ENCODE measurements at places on chromosomes 4 and X.
A peak's percentile ranks its signal among the peaks of the same experiment; 100 is the strongest.

- DNase-seq, result no peak
Observed at GRCh38 chrX:124127496-124127895, 166.0 kb downstream of the STAG2 start.

GRCh38 chrX:120365320-120365719, 3.4 kb downstream of the ATP1B4 start:
- DNase-seq, result peak; percentile 55

- no peak for DNase-seq
Observed at GRCh38 chr4:82644734-82645126, 82.9 kb upstream of the TMEM150C start.

DNA sequence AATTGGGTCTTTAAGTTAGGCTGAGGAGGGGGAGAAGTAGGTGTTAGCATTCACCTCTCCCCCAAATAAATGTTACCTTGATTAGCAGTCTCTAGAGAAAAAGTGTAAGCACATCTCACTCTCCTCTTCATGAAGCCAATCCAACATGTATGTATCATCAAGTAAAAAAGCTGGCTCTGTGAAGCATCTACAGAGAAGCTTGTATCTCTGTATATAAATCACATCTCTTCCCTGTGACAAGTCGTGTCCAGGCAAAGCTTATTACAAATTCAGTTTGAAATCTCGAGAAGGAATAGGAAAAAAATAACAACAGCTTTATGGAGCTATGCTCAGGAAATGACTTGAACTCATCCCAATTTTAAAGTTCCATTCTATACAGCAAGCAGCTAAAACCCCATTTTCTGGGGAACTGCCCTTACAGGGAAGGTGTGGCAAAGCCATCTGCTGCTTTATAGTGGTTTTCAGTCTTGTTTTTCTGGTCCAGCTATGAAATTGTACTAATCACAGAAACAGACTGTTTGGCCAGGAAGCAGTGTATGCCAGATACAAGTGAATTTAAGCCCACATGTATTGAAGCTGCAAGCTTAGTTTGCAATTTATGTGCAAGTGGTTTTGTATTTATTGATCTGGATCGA, 313.3 kb upstream of the NOCT start:
- no peak for DNase-seq

DNA sequence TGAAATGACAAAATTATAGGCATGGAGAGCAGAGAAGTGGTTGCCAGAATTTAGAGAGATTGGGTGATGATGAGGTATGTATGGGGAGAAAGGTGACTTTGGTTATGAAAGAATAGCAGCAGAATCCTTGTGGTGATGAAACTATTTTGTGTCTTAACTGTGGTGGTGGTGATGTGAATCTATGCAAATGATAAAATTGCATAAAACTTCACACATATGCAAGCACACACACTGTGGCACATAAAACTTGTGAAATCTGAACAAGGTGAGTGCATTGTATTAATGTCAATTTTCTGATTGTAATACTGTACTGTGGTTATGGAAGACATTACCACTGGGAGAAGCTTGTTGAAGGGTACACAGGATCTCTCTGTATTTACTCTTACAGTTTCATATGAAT, 91.0 kb downstream of the IL15 start:
- no peak for DNase-seq

- no peak for DNase-seq
Observed at GRCh38 chr4:88106205-88106604, 52.2 kb downstream of the ABCG2 start.

GRCh38 chr4:86249074-86249473, 110.8 kb downstream of the MAPK10 start:
- no peak for DNase-seq

GRCh38 chr4:152168987-152169616, 366.8 kb downstream of the FBXW7 start:
- DNase-seq, result no peak

DNA sequence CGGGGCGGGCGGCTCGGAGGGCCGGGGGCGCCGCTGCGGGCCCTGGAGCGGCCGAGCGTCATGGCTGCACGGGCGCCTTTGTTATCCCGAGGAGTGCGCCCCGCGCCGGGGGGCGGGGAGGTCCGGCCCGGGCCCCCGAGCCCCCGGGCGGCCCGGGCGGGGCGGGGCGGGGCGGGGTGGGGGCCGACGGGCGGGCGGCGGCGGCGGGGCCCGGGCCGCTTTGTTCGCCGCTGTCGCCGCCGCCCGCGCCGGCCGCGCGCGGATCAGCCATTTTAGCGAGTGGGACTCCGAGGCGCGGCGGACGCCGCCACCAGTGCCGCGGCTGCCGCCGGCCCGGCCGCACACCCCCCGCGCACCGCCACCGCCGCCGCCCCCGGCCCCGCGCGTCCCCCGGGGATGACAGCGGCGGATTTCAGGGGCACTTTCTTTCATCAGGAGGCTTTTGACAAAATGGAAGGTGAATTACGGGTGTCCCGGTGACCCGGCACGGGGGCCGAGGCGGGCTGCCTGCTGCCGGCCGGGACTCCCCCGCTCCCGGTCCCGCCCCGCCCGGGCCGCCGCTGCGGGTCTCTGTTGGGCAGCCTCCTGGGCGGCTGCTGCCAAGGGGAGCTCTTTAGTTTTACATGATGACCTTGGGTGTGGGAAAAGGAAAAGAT, 1.2 kb downstream of the HMGB3 start:
- DNase-seq, result no peak

GRCh38 chr4:153207567-153207966, 3.3 kb downstream of the TRIM2 start:
- DNase-seq, result peak; percentile 84

DNA sequence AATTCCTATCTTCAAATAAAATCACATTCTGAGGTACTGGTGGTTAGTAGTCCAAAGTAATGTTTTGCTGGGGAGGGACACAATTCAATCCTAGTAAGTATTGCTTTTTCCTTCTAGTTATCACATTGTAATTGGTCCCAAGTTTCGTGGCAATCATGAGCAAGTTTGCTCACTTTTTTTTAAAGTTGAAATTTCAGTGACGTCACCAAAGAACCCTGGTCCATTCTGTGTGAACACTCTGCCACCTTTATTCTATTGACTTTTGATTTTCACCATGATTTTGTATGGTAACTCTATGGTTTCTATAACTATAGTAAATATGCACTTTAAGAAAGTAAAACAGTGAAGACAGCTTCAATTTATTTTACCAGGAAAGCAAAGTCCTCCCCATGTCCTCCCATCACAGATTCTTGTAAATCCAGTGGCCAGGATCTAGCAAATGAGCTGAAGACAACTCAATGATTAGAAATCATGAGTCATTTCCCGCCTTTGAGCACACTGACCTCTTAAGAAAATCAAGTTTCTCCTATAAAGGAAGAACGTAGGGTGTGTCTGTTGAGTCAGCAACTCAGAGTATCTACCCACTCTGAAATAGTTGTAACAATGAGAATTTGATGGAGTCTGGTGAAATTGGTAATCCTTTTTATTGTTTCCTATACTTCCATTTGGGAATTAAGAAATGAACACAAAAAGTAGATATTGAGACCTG, 1306.6 kb upstream of the PABPC4L start:
- peak; percentile 19 for DNase-seq

DNA sequence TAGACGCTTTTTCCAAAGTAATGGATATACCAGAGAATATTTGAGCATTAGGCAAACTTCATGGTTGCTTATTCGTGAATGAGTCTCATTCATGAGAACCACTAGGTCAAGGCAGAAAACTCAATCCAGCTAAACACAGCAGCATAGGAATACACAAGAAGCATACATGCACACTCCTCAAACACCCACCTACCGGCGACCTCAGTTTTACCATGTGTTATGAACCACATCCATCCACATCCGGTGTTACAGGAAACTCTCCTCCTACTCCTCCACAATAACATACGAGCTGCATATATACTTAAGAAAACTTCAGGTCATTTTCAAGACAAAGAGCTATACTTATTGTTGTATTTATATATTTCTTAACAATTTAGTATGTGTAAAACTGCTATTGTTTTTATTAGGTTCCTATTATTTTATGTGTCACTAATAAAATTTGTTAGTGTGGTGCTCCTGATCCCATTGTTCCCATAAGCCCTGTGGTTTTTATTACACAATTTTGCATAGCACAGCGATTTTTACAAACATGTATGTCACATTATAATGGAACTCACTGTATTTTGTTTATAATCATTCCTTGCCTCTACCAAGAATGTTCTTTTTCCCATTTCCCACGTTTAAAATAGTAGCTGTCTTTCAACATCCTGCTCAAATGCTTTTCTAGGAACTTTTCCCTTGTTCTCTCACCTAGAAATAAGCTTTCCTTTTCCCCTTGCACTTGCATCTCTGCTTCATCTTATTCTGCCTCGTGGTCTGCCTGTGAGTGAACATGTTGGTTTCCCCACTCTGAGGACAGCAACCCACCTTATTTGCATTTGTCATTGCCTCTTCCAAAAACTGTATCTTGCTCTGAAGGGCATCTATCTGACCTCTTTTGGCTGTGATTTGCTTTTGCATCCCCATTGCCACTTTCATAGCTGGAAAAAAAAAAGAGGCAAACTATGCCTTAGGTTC, 48.3 kb downstream of the STBD1 start:
- no peak for DNase-seq

GRCh38 chr4:137631605-137632004, 99.3 kb upstream of the PCDH18 start:
- DNase-seq, result no peak

- peak; percentile 78 for DNase-seq
Observed at GRCh38 chr4:78569306-78569821, 17.8 kb downstream of the ANXA3 start.

DNA sequence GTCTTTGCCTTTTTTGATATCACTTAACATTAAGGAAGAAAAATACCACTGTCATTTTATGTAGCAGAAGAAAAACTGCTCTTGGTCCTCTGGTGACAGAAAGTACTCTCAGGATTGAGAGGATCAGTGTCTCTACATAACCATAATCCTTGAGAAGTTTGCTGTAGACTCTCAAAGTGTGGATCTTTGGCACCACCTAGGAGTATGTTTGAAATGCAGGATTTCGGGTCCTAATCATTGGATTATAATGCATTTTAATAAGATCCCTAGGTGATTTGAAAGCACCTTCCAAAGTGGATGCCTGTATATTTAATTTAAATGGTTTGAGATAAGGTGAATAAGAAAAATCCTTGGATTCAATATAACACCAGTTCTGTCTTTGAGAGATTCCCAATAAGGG, 23.2 kb downstream of the MOB1B start:
- DNase-seq, result peak; percentile 4

GRCh38 chrX:130550351-130550750, 148.6 kb downstream of the RBMX2 start:
- no peak for DNase-seq

- DNase-seq, result no peak
Observed at GRCh38 chr4:38618505-38618904, 45.5 kb upstream of the KLF3 start.

DNA sequence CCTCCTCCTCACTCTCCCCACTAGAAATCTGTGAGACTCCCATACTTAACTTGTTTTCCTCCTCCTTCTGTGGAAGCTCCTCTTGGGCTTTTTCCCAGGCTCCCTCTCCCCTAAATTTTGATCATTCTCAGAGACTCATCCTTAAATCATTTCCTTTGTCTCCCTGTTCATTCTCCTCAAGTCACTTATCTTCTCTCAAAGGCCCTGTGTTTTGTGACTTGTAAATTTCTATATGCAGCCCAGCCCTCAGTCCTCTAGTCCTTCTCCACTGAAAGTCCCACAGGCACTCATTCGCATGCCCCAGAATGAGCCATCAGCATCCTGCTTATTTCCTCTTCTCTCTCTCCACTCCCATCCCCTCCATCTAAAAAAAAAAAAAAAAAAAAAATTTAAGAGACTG, 171.8 kb downstream of the SOWAHB start:
- DNase-seq, result no peak

DNA sequence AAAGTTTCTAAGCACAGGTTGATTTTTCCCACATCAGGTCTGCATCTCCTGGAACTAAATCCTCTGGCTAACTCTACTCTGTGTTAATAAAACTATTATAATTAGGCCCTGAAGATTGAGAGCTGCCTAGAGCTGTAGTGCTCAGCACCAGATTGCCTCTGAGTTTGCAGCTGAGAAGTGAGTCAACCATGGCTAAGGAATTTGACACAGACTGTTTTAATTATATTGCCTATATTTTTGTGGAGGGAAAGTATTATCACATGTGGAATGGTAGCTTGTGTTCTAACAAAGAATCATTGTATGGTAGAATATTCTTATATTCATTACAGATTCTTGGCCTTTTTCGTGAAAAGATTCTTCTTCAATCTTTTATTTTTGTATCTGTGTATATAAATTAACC, 1907.6 kb upstream of the TENM3 start:
- DNase-seq, result no peak

DNA sequence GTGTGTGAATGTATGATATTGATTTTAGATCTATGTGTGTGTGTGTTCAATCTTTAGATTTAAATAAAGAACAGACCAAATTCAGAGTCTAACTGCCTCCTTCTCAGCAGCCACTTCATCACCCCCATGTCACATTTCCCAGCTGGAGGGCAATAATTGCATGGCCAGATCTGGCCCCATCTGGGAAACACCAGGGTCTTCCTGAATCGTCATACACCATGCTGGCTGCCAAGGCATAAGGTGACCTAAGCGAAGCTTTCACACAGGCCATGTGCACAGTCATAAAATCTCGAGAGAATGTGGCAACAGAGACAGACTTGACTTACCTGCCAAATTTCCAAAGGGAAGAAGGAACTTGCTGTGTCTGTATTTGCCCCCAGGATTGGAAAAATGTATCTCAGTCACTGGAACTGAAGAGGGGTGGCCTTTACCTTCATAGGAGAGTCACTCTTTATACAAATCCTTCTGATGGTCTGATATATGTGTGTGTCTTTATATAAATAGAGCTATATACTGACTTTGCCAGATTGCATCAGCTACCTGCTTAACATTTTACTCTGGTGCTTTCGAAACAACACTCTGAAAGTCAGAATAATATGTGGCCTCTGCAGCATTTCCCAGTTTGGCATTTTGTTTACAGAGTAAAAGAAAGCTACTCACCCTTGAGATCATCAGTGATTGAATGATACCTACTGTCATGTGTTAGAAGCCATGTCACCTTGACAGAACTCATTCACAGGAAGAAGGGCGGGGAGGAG, at the start of gene PLAC1:
PLAC1 (minus strand) TSS at position 470 of the 758 bp plus-strand sequence. CDS start 91,789 bp downstream, outside the sequence.
- DNase-seq, result no peak

DNA sequence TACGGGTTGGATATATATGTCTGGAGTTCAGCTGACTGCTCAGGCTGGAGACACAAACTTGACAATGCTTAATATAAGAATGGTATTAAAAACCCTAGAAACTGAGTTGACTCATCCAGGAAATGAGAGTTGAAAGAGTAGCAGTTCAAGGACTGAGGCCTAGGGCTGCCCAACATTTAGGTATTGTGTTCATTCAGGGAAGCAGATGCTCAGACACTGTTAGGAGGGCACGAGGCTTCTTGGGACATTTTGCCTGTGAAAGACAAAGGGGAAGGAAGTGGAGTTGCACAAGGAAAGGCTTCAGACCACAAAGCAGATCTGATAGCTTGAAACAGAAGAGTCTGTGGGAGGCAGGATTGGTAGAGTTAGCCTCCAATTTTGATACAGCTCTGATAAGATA, 52.0 kb upstream of the HS3ST1 start:
- DNase-seq, result no peak

GRCh38 chr4:98564852-98565251, 93.6 kb downstream of the TSPAN5 start:
- no peak for DNase-seq

GRCh38 chrX:312621-313331, 5.8 kb downstream of the GTPBP6 start:
- no peak for DNase-seq

- DNase-seq, result no peak
Observed at GRCh38 chr4:4203688-4204400, 22.9 kb downstream of the OTOP1 start.

GRCh38 chrX:2549876-2550275, 49.1 kb upstream of the DHRSX start:
- no peak for DNase-seq

Measured in HT-29 (cell line).